Cardiac muscle cell (in vitro differentiated cells and primary cell): ENCODE measurements at places on chromosomes 11 and 22.

- no peak overlapping the region for H3K27ac ChIP-seq
- peaks cover 6% of the 10 kb centered on the region for H3K4me1 ChIP-seq
- H3K27me3 ChIP-seq: peaks cover 73% of the 10 kb centered on the region
- H3K36me3 ChIP-seq: no peaks in the 10 kb centered on the region
- DNase-seq: no peak
These were observed 107.6 kb downstream of the WNT7B start for GRCh38 chr22:45869340-45869847.

DNA sequence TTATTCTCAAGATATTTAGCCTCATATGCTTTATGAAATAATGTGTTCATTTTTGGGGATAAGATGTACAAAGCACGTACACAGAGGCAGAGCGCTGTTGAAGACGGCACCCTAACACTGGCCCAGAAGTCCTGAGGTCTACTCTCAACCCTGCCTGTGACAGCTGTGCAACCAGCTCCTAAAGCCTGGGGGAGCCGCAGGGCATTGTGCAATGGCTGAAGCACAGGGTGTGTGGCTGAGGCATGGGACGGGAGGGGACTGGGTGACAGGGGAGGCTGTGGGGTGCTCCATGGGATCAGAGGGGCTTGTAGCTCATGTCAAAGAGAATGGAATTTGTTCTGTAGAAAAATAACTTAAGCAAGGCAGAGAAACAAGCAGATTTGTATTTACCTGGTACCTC is 27.7 kb downstream of the FAM227A start:
- no peak for DNase-seq
- no peak overlapping the region for H3K27ac ChIP-seq

DNA sequence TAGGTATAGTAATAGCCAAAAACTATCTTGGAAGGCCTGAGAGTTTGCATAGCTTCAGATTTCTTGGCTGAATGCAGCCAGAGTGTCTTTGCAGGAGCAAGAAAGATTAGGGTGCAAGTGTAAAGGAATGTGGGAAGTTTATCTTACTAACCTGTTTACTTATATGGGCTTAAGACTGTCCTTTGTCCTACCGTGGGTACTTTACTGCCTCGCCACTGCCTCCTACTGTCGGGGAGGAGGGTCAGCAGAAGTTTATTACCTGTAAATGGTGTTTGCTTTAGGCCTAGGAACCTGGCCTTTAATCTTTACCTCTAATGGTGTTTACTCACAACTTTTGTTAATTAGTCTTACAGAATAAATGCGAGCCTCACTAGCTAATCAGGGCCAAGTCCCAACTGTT is 633.8 kb downstream of the DLG2 start:
- no peaks in the 10 kb centered on the region for H3K36me3 ChIP-seq
- no peak for DNase-seq
- H3K27me3 ChIP-seq: no peaks in the 10 kb centered on the region
- no peak overlapping the region for H3K27ac ChIP-seq

GRCh38 chr11:64755681-64756361 is 4.0 kb downstream of the PYGM start:
- H3K27me3 ChIP-seq: no peaks in the 10 kb centered on the region
- peaks cover 22% of the 10 kb centered on the region for H3K36me3 ChIP-seq
- DNase-seq: no peak

DNA sequence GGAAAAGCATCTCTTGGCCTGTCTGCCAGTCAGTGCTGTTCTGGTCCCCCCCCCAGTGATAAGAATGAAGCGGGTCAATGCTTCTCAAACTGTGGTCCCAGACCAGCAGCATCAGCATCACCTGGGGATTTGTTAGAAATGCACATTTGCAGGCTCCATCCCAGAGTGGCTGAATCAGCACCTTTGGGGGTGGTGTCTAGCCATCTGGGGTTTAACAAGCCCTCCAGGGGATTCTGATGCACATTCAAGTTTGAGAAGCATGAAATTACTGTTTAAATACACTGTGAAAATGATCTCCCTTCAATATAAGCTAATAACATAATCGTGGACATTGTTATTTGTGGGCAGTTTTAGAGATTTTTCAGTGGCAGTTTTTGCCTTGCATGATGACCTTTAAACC is 133.5 kb downstream of the MYO18B start:
- H3K4me1 ChIP-seq: no peaks in the 10 kb centered on the region
- H3K4me3 ChIP-seq: no peak overlapping the region
- peaks cover 58% of the 10 kb centered on the region for H3K36me3 ChIP-seq
- no peak for DNase-seq
- no peak overlapping the region for H3K27ac ChIP-seq

- no peaks in the 10 kb centered on the region for H3K36me3 ChIP-seq
- no peak overlapping the region for H3K4me3 ChIP-seq
- no peak for DNase-seq
- H3K4me1 ChIP-seq: no peaks in the 10 kb centered on the region
These were observed 94.0 kb upstream of the SEZ6L start for GRCh38 chr22:26075251-26075650.

GRCh38 chr11:131168839-131169713 is 201.3 kb upstream of the NTM start:
- no peak for DNase-seq
- H3K4me3 ChIP-seq: no peak overlapping the region
- no peaks in the 10 kb centered on the region for H3K27me3 ChIP-seq
- H3K4me1 ChIP-seq: no peaks in the 10 kb centered on the region
- no peaks in the 10 kb centered on the region for H3K36me3 ChIP-seq

- H3K27me3 ChIP-seq: no peaks in the 10 kb centered on the region
- no peak overlapping the region for H3K27ac ChIP-seq
- no peaks in the 10 kb centered on the region for H3K36me3 ChIP-seq
- DNase-seq: no peak
- peaks cover 20% of the 10 kb centered on the region for H3K4me1 ChIP-seq
These were observed 3.7 kb downstream of the C1QTNF6 start for GRCh38 chr22:37184380-37184755.

- DNase-seq: peak; percentile 64
- no peak overlapping the region for H3K27ac ChIP-seq
- no peaks in the 10 kb centered on the region for H3K4me1 ChIP-seq
- peaks cover 4% of the 10 kb centered on the region for H3K27me3 ChIP-seq
- no peaks in the 10 kb centered on the region for H3K36me3 ChIP-seq
These were observed 201.0 kb upstream of the NAV2 start for GRCh38 chr11:19511413-19512183.

- no peak overlapping the region for H3K27ac ChIP-seq
- H3K27me3 ChIP-seq: no peaks in the 10 kb centered on the region
- H3K4me3 ChIP-seq: no peak overlapping the region
- no peaks in the 10 kb centered on the region for H3K4me1 ChIP-seq
These were observed 178.4 kb upstream of the E2F8 start for GRCh38 chr11:19419021-19419750.

GRCh38 chr11:13970986-13971385 is 8.5 kb downstream of the SPON1 start:
- no peak overlapping the region for H3K4me3 ChIP-seq
- H3K27ac ChIP-seq: no peak overlapping the region
- H3K4me1 ChIP-seq: peaks cover 17% of the 10 kb centered on the region
- H3K27me3 ChIP-seq: peaks cover 9% of the 10 kb centered on the region

GRCh38 chr11:72676861-72677341 is 2.7 kb upstream of the PDE2A start:
- peak; percentile 93 for DNase-seq
- peaks cover 36% of the 10 kb centered on the region for H3K27me3 ChIP-seq
- no peak overlapping the region for H3K27ac ChIP-seq
- H3K4me3 ChIP-seq: no peak overlapping the region
- H3K36me3 ChIP-seq: no peaks in the 10 kb centered on the region

GRCh38 chr11:77170107-77170506 is 42.1 kb downstream of the MYO7A start:
- H3K4me1 ChIP-seq: peaks cover 3% of the 10 kb centered on the region
- H3K27ac ChIP-seq: no peak overlapping the region
- no peak overlapping the region for H3K4me3 ChIP-seq

GRCh38 chr11:3816673-3817072 is 8.3 kb downstream of the PGAP2 start:
- H3K27me3 ChIP-seq: no peaks in the 10 kb centered on the region
- H3K27ac ChIP-seq: no peak overlapping the region
- no peaks in the 10 kb centered on the region for H3K36me3 ChIP-seq
- H3K4me3 ChIP-seq: no peak overlapping the region
- no peaks in the 10 kb centered on the region for H3K4me1 ChIP-seq
- no peak for DNase-seq

- H3K4me3 ChIP-seq: no peak overlapping the region
- DNase-seq: no peak
- H3K27ac ChIP-seq: no peak overlapping the region
- H3K4me1 ChIP-seq: no peaks in the 10 kb centered on the region
- H3K27me3 ChIP-seq: no peaks in the 10 kb centered on the region
- H3K36me3 ChIP-seq: no peaks in the 10 kb centered on the region
These were observed 74.1 kb downstream of the ADM start for GRCh38 chr11:10379022-10379421.

GRCh38 chr11:120569861-120570260 is 58.3 kb downstream of the GRIK4 start:
- DNase-seq: no peak
- peaks cover 61% of the 10 kb centered on the region for H3K27me3 ChIP-seq
- no peaks in the 10 kb centered on the region for H3K36me3 ChIP-seq
- no peak overlapping the region for H3K27ac ChIP-seq

DNA sequence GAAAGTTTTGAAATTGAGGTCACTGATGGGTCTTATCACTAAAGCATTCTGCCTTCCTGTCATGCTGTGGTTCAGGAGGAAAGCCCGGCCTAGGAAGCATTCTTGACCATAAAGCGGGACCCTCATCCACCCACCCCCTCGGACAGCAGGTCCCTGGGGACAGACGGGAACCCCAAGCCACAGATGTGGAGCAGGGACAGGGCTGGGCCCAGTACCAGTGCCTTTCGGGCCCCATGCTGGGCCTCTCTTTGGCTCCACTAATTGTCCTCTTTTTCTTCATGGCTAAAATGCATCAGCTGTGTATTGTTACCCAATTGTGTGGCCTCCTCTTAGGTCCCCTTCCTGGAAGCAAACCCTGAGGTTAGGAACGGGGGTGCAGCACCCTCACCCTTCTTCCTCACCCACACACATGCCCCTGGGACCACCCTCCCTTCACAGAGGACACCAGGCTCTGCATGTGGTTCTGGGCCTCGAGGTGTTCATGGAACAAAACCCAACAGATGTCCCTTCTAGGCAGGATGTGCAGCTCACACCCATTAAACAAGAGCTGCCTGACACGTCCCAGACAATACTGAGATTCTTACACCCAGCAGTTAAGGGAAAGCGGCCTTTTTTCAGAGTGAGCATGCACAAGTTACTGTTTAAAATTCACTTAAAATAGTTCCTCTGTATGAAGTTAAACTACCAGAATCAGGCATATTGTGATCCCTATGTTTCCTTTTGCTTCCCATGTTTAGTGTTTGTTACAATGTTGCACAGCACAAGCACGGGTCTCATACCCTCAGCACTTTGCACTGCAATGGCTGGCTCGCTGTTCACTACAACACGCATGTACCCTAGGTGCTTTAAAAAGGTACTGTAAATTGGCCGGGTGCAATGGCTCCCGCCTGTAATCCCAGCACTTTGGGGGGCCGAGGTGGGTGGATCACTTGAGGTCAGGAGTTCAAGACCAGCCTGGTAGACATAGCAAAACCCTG is 807.6 kb downstream of the BRD1 start:
- H3K36me3 ChIP-seq: no peaks in the 10 kb centered on the region
- H3K27ac ChIP-seq: no peak overlapping the region
- H3K27me3 ChIP-seq: no peaks in the 10 kb centered on the region
- no peaks in the 10 kb centered on the region for H3K4me1 ChIP-seq
- no peak for DNase-seq
- no peak overlapping the region for H3K4me3 ChIP-seq

DNA sequence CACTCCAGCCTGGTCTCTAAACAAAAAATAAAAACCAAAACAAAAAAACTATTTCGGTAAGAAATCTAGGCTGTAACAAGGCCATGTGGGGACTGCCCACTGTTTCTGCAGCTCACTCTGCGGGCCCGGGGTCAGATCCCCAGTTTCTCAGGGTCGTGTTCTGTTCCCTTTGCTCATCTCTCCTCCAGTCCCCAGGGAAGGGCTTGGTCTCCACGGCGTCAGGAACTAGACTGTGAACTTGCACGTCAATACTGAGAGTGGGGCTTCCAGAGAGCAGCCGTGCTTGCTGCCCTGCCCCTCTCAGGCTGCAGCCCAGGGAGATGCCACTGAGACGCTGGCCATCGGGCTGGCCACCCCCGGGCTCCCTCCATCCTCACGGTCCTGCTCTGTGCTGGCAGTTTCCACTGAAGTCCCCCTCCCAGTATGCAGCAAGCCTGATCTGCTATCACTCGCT is 33.7 kb upstream of the MOB2 start:
- H3K4me1 ChIP-seq: peaks cover 16% of the 10 kb centered on the region
- no peak overlapping the region for H3K27ac ChIP-seq
- H3K4me3 ChIP-seq: no peak overlapping the region
- DNase-seq: no peak
- no peaks in the 10 kb centered on the region for H3K36me3 ChIP-seq

DNA sequence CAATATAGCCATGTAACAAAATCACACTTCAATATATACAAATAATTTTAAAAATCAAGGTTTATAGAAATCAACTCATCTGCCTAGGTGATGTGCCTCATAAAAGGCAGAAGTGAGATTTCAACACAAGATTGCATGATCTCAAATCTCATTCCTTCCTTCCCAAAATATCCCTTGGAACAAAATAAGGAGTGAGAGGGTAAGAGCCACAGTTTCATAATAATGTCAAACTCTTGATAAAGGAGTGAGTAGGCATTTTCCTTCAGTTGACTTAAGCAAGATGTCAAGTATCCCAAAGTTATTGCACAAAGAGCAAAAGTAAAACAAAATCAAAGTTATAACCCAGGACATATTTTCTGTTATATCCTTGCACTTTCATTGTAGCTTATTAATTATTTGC is 81.3 kb downstream of the C22orf31 start:
- H3K27ac ChIP-seq: no peak overlapping the region
- no peak overlapping the region for H3K4me3 ChIP-seq
- H3K36me3 ChIP-seq: no peaks in the 10 kb centered on the region
- no peaks in the 10 kb centered on the region for H3K27me3 ChIP-seq
- H3K4me1 ChIP-seq: peaks cover 72% of the 10 kb centered on the region

- peaks cover 5% of the 10 kb centered on the region for H3K4me1 ChIP-seq
- H3K36me3 ChIP-seq: no peaks in the 10 kb centered on the region
- peak within 1 kb of the TSS; percentile 61 for H3K27ac ChIP-seq
- peak; percentile 46 for DNase-seq
- H3K4me3 ChIP-seq: peak within 1 kb of the TSS; percentile 47
These were observed at the start of gene RASGRP2 for GRCh38 chr11:64743591-64744543. Gene RASGRP2, minus strand, starts transcription at chr11:64744142. Its CDS starts 1,276 bp downstream, at chr11:64742866.

- H3K27ac ChIP-seq: no peak overlapping the region
- H3K4me1 ChIP-seq: peaks cover 50% of the 10 kb centered on the region
- no peaks in the 10 kb centered on the region for H3K36me3 ChIP-seq
- peak; percentile 93 for DNase-seq
- no peaks in the 10 kb centered on the region for H3K27me3 ChIP-seq
These were observed 151.6 kb upstream of the BLID start for GRCh38 chr11:122267602-122268001.

GRCh38 chr11:92251980-92252379 is 27.4 kb downstream of the FAT3 start:
- H3K36me3 ChIP-seq: no peaks in the 10 kb centered on the region
- H3K27ac ChIP-seq: no peak overlapping the region
- no peaks in the 10 kb centered on the region for H3K4me1 ChIP-seq
- peak; percentile 54 for DNase-seq
- H3K4me3 ChIP-seq: no peak overlapping the region
